ENCODE measurements at places on chromosomes 6 and 20.

DNA sequence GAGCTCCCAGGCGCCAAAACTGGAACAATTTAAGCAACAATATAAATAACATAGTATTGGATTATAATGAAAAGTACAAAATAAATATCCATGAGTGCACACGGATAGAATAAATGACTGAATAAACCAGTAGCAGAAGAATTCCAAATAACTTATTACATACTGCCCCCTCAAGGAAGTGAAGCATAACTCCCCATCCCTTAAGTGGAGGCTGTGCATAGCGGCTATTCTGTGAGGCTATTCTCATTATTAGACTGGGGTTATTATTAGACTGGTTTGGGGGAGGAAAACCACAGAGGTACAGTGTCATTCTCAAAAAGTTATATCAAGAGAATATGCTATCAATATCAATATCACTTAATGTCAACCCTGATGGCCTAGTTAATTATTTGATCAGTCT lies 94.4 kb upstream of the SIRPA start:
- no peak for DNase-seq

GRCh38 chr20:9408422-9409300 lies 105.7 kb upstream of the LAMP5 start:
- DNase-seq: no peak

GRCh38 chr6:34559651-34560365 lies 3.7 kb upstream of the SPDEF start:
- DNase-seq: no peak

- DNase-seq: no peak
These were observed 33.3 kb downstream of the EPB41L2 start for GRCh38 chr6:131029626-131030297.

DNA sequence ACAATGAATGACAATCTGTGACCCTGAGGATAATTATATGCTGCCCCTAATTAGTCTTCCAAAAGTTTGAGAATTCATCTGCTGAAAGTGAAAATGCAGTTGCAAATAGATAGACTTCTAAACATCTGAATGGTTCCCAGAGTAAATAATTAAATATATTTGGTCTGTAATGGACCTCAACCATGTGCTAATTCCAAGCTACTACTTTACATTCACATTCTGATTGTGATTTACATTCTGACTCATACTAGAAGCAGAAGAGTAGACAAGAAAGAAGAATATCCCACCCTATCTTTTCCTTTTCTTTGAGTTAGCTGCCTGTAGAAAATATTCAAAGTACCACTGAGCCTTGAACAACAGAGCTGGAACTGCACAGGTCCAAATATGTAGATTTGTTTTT lies 80.8 kb downstream of the PTPRK start:
- no peak for DNase-seq

DNA sequence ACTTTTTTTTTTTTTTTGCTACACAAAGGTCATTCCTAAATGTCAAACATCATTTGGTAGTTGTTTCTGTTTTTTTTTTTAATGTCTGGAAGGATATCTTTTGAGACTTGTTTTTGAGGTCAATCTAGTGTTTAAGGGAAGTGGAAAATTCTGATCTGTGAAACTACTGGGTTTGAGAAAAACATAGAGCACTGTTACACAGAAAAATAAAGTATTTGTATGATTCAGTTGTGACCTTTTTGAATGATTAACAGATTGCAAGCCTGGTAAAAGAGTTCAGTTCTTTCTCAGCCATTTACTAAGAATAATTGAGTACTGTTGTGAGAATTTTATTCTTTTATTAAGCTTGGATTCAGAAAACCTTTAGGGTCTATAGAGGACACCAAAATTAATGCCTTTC lies 276.7 kb downstream of the ADGRB3 start:
- no peak for DNase-seq

DNA sequence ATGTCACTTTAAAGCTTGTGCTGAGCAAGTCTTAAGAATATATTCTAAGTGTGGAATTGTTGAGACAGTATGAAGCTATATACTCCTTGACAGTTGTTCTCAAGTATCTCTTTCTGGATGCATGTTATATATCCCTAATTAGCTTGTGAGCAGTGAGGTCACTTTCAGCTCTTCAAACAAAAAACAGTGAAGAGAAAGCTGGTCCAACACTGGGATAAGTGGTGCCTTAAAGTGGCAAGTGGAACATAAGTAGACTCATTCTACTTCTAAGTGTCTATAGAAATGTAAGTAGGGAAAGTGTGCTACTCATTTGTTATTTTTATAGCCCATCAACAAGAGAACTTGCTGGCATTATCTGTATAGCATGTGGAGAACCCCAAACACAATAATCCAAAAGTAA lies 133.1 kb upstream of the BACH2 start:
- DNase-seq: no peak

- DNase-seq: peak; percentile 28
These were observed 98.9 kb downstream of the TBC1D7 start for GRCh38 chr6:13229205-13230085.

GRCh38 chr6:92521553-92521952 lies 897.8 kb downstream of the EPHA7 start:
- no peak for DNase-seq

- no peak for DNase-seq
These were observed 96.4 kb downstream of the TULP4 start for GRCh38 chr6:158408552-158409130.

GRCh38 chr6:165060720-165061119 lies 248.7 kb downstream of the C6orf118 start:
- DNase-seq: no peak

DNA sequence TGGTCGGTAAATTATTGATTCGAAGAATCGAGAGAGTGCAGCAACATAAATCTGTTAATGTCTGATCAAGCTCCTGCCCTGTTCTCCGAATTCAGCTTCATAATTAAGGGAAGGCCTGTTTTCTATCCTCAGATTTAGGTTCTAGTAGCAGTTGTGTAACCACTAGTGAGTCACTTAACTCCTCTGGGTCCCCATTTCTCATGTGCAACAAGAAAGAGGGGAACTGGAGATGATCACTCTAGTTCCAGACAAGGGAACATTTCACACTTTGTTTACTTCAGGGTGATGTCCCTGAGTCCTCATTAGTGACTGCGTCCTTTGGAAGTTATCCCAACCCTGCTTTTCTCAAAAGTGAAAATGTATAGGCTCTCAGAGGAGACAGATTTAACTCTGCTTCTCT lies 68.1 kb upstream of the RNF146 start:
- no peak for DNase-seq

Data from activated B cell treated with CpG ODN at 0.5 μM for 24 hours (primary cell).